ENCODE measurements at places on chromosomes 5 and 9. TPM values are rescaled to one million over a fixed set of nuclear protein-coding genes. Genes with fewer than 3 reads are reported as not detected.

GRCh38 chr9:68832861-68833518, 128.0 kb downstream of the PIP5K1B start:
- DNase-seq, result no peak

DNA sequence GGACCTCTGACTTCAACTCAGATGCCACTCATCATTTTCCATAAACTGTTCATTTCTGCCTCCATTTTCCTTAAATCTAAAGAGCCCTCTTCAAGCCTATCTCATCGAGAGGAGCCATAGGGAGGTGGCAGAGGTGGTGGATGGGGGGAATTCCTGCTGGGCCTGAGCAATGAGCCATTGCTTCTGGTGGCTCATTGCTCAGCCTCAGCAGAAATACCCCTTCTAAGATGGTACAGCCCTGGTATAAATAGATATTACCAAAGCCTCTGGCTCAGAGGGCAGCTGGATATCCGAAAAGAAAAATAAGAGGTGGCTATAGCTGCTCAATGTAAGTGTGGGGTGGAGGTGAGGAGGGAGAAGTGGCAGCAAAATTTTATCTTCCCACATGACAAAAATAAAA, 313.5 kb downstream of the CAAP1 start:
- DNase-seq, result no peak

- DNase-seq, result no peak
Observed at GRCh38 chr9:125547368-125547767, 159.6 kb downstream of the MAPKAP1 start.

DNA sequence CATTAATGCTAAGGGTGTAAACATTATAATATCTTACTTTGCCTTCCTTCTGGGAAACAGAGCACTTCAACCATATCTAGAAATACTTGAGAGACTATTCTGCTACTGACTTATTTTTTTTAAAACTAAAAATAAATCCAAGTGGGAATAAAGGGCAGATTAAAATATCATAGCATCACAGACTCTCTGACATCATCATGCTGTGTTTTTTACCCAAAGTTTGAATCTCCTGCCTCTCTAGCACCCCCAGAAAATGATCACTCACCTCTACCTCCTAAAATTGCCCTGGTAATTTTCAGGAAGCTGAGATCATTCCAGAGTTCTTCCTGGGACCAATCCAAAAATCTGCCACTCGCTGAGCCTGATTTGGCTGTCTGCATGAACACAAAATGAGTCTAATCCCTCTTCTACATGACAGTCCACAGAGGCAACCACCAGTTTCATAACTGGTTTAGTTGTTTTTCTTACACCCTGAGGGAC, 813.8 kb upstream of the DMAC1 start:
- no peak for DNase-seq

- DNase-seq, result no peak
Observed at GRCh38 chr9:70119786-70120185, 76.1 kb downstream of the MAMDC2 start.

Gene PPP1R26
- 15.6 TPM for polyA plus RNA-seq

GRCh38 chr5:96112703-96113102, 151.1 kb upstream of the ELL2 start:
- DNase-seq, result no peak

Gene GARIN3
- 45.6 TPM for polyA plus RNA-seq

DNA sequence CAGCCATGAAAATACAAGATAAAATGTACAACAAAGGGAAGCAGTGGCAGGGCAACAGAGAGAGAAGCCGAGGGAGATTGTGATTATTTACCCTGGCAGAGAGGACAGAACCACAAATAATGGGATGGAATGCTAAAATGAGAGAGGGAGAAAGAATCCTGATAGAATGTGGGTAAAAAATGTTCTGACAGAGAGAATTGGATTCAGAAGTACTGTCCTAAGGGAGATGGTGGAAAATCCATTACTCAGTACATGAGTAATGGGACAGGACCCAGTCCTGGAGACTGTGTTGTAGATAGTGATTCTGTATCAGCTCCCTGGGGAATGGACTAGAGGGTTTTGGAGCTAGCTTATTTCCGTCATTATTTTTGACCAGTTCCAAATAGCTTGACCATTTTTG, 831.5 kb downstream of the MAT2B start:
- no peak for DNase-seq

Gene PCDHA12
- polyA plus RNA-seq, result 1.9 TPM

- DNase-seq, result no peak
Observed at GRCh38 chr5:72779520-72779919, 36.9 kb upstream of the TNPO1 start.

Gene PCDHGA11
- 0.83 TPM for polyA plus RNA-seq

Gene ADAMTS12
- 4.9 TPM for polyA plus RNA-seq

- DNase-seq, result no peak
Observed at GRCh38 chr9:90014421-90014820, 409.6 kb downstream of the GADD45G start.

- DNase-seq, result no peak
Observed at GRCh38 chr9:132366481-132366880, 11.7 kb upstream of the SETX start.

DNA sequence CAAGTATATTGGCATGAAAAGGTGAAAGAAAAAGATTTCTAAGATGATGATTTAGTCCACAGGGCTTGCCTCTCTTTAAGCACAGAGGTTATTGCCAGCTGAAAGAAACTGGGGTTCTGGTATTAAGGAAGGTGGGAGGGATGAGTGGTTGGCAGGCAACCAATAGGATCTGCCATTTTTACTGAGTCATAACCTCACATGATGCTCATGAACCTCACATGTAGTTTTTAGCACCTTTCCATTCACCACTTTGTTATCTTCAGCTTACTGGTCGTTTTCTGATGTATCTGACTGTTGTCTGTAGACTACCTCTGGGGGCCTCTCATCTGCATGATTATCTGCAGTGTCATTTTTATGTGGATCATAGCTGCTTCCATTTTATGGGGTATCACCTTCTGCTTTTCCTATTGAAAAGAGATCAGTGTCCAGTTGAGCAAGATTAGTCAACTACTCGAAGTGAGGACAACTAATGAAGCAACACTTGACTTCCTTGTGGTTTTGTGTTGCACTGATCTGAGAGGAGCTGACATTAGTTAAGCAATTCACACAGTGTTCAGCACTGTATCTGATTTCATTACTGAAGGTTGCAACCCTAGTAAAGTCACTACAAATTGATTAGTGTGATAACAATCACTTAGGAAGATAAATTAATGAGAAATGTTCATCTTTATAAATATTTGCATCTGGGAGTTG, 186.3 kb downstream of the SGCD start:
- DNase-seq, result no peak

- no peak for DNase-seq
Observed at GRCh38 chr9:1995084-1995483, 20.1 kb upstream of the SMARCA2 start.

Gene ZDHHC11
- 22.9 TPM for polyA plus RNA-seq

Gene TSSK1B
- 95.7 TPM for polyA plus RNA-seq

DNA sequence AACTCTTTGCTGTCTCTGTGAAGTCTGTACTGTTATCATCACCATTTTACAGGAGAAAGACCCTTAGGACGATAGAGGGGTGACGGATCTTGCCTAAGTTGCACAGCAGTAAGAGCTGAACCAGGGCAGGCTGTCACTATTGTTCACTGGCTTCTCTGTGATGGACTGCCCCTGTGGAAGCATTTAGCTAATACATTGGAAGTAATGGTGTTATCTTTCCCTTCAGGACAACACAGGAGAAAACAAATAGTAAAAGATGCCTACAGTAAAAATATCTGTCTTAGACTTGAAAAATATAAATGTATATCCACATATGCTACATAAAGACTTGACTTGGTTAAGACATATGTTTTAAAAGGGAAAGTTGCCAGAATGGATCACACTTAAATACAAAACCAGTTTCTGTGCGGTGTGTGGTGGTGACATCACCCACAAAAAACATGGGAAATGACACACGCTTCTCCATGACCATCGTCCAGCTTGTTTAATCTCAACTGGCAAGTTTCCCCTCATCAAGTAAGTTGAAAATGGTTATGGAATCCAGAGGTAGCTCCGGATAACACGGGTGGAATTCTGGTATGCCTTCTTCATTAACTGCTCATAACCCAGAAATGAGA, 351.8 kb downstream of the EBF1 start:
- no peak for DNase-seq

GRCh38 chr5:179969110-179969509, 61.4 kb upstream of the TBC1D9B start:
- no peak for DNase-seq

Gene TAF11L10
- not detected for polyA plus RNA-seq

DNA sequence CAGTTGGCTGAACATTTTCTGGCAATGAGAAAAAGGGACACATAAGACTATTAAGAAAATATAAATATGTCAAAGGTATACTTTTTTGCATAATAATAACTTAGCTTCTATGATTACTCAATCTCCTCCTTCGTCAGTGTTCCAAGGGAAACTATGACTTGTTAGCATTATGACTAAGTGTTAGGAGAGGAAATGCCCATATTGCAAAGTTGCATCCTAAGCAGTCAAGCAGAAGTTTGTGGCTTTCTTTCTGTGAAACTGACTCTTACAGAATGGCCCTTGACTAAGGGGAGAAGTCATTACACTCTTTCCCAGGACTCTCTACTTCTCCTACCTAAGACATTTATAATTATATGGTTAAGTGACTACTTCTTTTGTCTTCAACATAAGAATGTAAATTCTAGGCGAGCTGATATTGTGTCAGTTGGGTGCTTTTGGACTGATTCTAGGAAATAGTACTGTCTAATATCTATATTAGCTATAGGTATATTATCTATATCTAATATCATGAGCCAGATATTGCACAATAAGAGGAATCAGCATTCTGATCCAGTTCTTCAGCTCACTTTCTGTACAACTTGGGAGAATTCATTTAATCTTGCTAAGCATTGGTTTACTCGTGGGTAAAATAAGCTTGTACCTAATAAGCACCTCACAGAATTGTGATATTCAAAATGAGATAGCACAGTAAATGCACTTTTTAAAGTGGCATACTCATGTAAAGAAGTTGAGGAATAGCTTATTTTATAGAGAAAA, 16.4 kb upstream of the SPINK6 start:
- DNase-seq, result no peak

GRCh38 chr9:94937214-94937903, 210.9 kb downstream of the AOPEP start:
- no peak for DNase-seq

Gene IL3
- polyA plus RNA-seq, result not detected

DNA sequence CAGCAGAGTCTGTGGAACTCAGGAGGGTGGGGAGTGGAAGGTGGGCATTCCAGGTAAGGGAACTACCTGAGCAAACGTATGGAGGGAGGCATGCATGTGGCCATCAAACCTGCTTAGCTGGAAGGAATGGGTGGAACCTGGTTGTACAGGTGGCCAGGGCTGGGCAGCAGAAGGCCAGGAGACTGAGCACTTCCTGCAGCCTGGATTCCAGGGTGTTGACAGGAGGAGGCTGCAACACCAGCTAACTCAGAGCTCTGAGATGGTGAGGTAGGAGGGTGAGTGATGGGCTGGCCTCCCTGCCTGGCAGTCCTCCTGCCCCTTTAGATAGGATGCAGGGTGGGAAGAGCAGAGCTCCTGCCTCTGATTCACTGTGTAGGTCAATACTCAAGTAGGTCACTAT, 92.5 kb upstream of the CPEB4 start:
- DNase-seq, result no peak

Gene ZFP2
- 2.7 TPM for polyA plus RNA-seq

Gene PTGS1
- polyA plus RNA-seq, result 10.1 TPM

Gene PCDHB15
- polyA plus RNA-seq, result 10.3 TPM

Gene TEX48
- 34.6 TPM for polyA plus RNA-seq

DNA sequence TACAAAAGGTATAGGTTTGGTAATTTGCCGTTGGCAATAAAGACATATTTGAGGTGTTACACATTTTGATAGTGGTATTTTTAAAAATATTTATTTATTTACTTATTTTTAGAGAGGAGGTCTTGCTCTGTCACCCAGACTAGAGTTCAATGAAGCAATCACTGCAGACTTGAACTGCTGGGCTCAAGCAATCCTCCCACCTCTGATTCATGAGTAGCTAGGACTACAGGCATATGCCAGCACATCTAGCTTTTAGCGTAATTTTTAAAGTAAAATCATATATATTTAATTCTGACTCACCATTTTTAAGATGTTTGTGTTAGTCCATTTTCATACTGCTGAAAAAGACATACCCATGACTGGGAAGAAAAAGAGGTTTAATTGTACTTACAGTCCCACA, 1974.3 kb downstream of the EFNA5 start:
- DNase-seq, result no peak

GRCh38 chr5:125798307-125798706, 624.9 kb upstream of the GRAMD2B start:
- no peak for DNase-seq

GRCh38 chr5:173329491-173330337, 1.5 kb upstream of the STC2 start:
- DNase-seq, result no peak

DNA sequence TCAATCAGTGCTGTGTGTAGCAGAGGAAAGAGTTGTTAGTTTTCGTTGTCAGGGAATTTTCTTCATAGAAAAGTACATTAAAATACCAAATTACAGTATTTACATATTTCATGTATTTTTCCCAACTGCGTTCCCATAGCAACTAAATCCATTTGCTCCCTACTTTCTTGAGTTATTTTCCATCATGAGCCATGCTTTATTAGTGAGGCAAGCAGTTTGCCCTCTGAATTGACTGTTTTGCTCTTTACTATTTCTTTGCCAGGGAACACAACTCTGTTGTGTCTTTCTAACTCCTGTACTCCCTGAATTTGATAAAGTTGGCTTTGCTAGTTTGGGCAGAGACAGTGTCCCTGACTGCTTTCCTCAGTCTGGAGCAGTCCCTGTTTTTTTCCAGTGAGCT, 276.2 kb upstream of the SLC30A5 start:
- DNase-seq, result no peak

DNA sequence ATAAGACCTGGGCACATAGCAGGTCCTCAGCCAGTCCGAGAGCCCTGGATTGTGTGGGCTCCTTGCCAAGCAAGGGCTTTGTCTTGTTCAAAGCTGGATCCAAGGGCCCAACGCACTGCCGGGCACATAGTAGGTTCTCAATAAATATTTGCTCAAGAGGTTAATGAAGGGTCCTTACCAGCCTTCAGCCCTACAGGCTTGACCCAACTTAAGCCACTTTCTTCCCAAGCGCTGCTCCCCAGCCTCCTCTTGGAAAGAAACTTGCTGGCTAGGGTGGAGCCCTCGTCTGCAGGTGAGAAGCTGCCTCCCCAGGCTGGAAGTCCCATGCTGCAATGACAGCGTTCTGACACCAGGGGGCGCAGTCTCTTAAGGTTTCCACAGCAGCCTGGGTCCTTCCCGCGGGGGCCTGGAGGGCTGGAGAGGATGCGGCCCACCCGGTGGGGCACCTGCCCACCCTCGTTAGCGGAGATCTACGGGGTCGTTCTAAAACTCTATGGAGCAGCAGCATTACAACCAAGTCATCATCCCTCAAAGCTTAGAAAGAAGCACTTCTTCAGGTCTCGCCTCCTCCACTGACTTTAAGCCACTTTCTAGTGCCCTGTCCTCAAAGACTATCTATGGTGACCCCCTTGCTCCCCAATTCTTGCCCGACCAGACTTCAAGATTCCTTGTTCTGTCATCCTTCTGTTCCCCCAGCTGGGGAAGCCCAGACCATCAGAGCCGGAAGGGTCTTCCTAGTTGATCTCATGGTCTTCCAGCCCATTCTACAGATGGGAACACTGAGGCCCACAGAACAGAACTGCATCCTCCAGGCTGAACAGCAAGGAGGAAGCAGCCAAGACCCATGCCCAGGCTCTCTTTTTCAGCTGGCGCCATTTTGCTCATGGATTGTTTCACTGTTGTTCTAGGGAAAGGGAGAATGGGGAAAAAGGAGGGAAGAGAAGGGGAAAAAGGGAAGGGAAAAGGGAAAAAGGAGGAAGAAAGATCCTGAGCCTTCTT, 115.4 kb downstream of the LHX2 start:
- peak; percentile 88 for DNase-seq

- DNase-seq, result no peak
Observed at GRCh38 chr5:18097817-18098216, 463.6 kb downstream of the TAF11L14 start.

- DNase-seq, result no peak
Observed at GRCh38 chr5:128844354-128844923, 120.8 kb upstream of the SLC27A6 start.
